ENCODE measurements at places on chromosomes 11 and 22.

DNA sequence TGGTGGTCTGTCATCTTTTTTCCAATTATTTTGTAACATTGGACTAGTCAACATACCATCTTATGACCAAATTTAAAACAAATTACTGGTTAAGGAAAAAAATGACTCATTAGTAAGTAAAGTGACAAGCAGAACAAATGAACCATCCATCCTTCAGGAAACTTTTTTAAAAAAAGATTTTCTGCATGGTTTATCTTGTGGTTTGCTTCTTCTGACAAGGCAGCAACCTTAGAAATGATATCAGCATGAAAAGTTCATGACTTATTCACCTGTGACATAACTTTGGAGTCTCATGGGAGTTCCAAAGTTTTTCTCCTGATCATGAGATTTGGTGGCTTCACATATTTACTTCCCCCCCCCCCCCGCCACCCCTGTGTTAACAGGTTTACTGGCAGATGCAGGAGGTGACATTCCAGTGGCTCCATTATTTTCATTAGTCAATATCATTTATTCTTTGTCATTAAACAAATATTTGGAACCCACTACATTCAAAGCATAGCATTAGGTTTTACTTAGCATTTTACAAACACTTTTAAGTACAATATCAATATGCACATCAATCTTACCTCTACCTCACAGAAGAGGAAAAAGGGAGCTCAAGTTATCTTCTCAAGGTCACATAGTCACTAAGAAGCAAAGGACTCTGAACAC is 40.7 kb downstream of the DCUN1D5 start:
- DNase-seq = no peak

GRCh38 chr11:125441648-125442410 is 54.2 kb downstream of the FEZ1 start:
- no peak for DNase-seq

GRCh38 chr22:47180796-47181195 is 418.3 kb downstream of the TBC1D22A start:
- DNase-seq = no peak

- DNase-seq = no peak
These were observed 89.6 kb downstream of the SERGEF start for GRCh38 chr11:17923217-17923616.

DNA sequence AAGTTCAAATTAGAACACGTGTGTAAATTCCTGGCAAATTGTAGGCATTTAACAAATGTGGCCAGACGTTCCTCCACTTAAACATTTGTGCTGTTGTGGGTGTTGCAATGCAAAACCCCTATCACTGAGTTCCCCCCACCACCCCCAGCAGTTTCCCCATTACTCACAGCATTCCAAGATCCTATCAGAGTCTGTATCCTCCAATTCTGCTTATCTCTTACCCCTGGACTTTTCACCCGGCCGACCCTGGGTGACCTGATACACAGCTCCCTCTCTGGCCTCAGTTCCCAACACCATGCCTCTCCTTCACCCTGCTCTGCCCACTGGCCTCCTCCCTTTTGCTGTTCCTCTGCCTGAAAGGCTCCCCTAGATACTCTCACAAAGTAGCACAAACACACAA is 31.4 kb upstream of the AQP11 start:
- no peak for DNase-seq

DNA sequence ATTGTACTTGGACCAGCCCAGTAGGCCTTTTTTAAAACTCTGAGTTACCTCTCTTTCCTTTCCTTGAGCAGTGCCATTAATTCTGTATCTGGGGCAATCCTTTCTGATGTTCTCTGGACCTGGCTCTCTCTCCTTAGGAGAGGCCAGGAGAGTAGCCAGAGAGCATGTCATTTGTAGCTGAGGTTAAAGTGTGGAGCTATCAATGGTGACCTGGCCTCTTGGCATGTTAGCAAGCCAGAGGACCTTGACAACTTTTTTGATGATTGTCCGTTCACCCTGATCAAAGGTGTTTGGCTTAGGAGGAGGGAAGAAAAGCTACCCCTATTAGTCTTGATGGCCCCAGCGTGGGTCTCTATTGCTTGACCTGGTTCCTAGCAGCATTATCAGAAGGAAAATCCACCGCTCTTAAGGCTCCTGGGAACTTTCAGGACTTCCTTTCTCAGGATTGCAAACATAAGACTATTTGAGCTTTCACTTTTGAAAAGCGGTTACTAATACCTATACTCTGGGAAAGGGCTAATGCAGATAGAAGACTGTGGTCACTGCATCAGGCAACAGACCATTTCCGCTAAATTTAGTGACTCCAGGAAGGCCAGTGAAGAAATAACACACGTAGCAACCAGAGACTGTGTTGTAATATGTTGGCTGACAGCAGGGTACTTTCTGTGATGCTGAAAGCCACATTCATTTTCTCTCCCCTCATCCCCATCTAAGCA is 18.2 kb downstream of the LIMK2 start:
- DNase-seq = no peak

GRCh38 chr11:105027678-105028077 is 4.7 kb upstream of the CASP5 start:
- no peak for DNase-seq

DNA sequence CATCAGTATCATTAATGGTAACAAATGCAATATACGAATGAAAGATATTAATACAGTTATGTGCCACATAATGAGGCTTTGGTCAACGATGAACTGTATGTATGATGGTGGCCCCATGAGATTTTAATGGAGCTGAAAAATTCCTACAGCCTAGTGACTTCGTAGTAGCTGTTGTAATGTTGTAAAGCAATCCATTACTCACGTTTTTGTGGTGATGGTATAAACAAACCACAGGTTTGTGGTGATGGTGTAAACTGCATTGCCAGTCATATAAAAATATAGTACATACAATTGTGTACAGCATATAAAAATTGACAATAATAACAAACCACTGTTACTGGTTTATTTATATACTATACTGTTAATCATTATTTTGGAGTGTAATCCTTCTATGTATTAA is 27.4 kb upstream of the GRIA4 start:
- DNase-seq = no peak

GRCh38 chr11:116272181-116272789 is 500.5 kb downstream of the BUD13 start:
- no peak for DNase-seq

- DNase-seq = no peak
These were observed 5.2 kb downstream of the IRAG1 start for GRCh38 chr11:10688401-10688800.

Data from HS-27A (cell line).